ENCODE measurements at places on chromosomes 6 and 20.

- no peak for DNase-seq
Measured at GRCh38 chr6:149581349-149581748, 15.2 kb downstream of the GINM1 start.

DNA sequence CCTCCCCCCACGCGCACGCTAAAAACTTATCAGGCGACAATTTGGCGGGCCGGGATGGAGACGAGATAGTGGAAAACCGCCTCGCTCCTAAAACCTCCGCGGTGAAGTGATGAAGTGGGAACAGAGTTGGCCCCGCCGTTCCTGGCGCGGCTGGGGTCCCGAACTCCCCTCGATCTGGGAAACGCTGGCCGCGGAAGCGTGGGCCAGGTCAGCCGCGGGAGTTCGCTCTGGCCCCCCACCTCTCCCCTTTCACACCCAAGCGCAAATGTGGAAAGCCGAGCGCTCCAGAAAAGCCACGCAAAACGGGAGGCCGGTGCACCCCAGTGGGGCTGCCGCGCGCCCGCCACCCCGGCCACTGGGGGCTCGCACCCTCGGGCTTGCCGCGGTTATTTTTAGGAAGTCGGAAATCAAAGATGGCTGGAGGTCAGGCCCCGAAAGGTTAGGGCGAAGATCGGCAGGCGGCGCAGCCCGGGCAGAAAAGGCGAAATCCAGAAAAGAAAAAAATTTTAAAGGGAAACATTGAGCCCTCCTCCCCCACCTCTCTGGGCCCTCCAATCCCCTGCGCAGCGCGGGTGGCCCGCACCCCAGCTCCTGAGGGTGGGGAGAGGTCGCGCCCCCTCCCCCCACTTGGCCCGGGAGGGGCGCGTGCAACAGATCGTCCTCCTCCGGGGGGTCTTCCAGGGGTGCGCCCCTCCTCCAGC is 1.0 kb downstream of the SALL4 start:
- peak; percentile 65 for DNase-seq

GRCh38 chr6:31194061-31194834 is 23.8 kb upstream of the POU5F1 start:
- no peak for DNase-seq

DNA sequence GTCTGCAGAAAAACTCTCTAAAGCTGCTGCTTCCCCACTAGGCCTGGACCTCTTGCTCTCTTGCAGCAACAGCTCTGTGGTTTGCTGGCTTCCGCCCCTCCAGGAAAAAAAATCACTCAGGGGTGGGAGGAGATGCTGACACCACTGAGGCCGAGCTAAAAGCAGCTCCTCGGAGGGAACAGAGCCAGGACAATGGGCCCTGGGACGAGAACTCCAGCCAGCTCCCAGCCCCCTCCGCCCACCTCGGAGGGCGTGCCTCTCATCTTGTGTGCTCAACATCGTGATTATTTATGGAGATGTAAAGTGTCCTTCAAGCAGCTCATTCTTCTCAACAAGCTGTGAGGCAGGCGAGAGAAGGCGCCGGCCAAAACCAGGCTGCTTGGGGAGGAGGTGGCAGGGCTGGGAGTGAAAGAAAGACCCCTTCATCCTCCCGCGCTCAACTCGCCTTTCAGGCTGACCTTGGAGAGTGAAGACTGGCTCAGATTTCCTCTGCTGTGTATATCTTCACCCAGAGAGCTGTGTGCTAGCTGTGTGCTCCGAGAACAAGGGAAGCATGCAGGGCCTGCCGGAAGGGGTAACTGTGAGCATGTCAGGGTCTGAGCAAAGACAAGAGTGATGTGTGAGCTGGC is 53.5 kb upstream of the LRFN2 start:
- DNase-seq: no peak

DNA sequence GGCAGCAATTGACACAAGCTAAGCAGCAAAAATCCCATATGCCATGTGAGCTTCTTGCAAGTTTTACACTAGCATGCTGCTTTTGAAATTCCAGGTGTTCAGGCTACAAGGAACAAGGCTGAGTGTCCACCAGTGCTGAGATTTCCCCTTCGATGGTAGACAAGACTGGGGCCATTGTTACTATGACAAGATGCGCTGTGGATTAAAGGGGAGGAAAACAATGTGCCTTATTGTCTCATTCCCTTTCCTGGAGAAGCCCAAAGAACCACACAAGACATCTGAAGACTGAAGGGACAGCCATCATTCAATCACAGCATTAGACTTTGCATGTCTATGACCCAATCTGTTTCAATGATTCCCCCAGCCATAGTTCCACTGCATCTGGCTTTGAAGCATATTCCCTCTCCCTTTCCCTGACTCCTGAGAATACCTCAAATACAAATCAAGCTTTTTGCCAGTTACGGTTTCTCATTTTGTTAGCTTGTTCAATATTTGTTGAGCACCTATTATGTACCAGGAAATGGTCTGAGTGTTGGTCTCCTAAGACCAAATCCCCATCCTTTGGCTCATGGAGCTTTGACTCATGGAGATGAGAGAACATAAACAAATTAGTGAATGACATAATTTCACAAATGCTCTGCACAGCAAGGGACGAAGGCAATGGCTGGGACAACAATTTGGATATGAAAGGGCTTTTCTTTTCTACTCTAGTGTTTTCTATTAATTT is 23.4 kb upstream of the SCGN start:
- peak; percentile 38 for DNase-seq

- peak; percentile 42 for DNase-seq
Measured at GRCh38 chr6:37547564-37548061, 47.9 kb upstream of the CCDC167 start.

DNA sequence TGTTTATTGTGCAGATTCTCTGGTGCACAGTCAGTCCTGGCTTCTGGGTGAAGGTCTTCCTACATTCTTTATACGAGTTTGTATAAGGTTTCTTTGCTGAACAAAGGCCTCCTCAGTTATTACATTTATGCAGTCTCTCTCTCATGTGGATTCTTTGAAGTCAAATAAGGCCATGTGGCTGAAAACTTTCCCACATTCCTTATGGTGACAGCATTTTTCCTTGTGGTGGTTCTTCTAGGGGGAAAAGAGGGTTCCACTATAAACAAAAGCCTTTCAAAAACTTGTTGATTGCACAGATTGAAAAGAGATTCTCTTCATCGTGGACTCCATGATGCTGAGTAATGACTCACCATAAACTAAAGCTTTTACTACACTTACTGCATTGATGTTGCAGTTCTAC is 19.2 kb downstream of the ZSCAN12 start:
- DNase-seq: no peak

DNA sequence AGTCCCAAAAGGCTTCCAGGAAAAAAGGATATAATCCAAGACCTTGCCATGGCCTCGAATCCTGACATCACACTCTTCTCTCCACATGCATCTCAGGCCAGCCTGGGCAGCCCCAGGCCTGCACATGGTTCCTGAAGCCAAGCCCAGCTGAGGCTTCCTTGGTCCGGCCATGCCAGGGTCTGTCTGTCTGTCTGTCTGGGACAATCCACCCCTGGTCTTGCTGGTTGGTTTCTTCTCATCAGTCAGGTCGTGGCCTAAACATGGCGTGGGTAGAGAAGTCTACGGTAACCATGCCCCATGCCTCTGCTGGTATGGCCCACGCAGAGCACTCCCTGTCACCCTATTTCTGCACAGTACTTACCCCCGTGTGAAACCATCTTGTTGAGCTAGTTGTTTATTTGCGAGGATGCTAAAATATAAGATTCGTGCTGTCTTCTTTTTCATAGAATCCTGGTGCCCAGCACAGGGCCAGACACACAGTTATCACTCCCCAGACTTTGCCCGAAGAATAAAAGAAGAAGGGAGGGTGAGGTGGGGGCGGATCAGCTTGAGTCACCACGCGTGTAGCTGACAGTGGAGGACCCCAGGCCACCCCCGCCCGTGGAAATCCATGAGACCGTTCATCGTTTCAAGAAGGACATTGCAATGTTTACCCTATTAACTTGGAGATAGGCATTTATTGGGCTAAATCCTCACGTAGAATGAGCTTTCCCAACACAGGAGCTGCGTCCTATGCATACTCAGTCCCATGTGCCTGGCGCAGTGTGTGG is 107.2 kb downstream of the RNASET2 start:
- DNase-seq: no peak

DNA sequence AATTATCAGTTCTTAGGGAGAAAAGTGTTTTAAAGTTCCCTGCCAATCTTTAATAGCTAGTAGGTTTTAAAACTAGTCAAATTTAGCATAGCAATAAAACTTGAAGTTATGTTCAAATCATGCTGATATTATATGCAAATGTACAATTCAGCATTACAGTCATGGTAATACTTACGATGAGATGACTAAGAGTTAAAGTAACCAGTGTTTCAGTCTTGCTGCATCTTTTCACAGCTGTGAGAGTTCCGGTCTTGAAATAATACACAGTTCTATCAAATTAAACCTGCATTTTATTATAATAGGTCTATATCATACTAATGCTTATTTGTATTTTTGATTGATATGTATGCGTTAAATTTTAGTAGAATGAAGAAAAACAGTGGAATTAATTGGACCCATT is 26.1 kb downstream of the POPDC3 start:
- DNase-seq: no peak

- DNase-seq: no peak
Measured at GRCh38 chr6:44225579-44226325, 2.4 kb downstream of the SLC29A1 start.

DNA sequence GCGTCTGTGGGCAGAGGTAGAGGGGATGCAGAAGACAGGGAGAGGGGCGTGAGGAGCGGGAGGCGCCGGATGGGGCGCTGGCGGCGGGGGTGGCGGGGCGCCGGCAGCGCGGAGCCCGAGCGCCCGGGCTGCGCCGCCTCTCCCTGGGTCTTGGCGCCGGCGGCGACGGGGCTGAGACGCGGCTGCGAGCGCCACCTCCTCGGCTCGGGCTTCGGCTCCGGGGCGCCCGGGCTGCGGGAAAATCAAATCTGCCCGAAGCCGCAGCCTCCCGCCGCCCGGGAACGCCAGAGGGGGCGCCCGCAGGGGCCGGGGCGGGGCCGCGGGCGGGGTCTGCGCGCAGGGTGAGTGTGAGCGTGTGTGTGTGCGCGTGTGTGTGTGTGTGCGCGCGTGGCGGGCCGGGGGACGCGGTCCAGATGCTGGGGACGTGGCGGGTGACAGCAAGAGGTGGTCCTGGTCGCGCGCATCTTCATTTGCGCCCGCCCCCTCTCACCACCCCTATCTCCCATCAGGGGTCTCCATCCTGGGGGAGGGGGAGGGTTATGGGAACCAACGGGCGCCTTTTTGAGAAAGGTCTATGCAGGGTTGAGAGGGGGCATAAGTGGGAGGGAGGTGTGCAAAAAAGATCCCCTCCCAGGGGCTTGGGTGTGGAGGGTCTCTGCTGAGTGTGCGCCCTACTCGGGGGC is 646 bp upstream of the CPNE5 start:
- DNase-seq: peak; percentile 70

DNA sequence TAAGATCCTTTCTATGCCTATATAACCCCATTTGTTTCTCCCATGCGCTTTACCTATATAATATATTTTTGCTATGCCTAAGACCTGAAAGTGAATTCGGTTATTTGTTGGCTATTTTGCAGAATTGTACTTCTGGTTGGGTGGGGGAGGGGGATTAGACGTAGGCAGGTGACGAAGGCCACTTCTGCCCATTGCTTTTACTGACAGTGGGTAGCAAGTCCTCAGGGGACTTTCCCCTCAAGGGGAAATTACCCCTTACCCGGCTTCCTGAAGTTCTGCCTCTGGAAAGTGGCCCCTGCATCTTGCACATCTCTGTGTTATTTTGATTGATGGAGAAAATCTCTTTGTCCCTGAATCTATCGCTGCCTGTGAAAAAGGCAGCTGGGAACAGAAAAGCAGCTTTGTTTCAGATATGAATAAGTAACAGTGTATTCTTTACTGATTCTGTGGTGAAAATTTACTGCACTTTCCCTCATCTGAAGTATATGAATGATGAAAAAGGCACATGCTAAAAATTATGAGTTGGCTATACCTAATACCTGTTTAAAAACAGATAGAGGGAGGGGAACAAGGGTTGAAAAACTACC is 133.9 kb downstream of the UTRN start:
- no peak for DNase-seq

GRCh38 chr6:108803982-108804490 is 44.2 kb upstream of the ARMC2 start:
- no peak for DNase-seq

GRCh38 chr20:32878820-32879219 is 20.1 kb downstream of the EFCAB8 start:
- no peak for DNase-seq

- no peak for DNase-seq
Measured at GRCh38 chr6:136521427-136521826, 28.8 kb downstream of the MAP7 start.

All from NCI-H82 (cell line).